ENCODE measurements at places on chromosomes 3 and 15.

- no peak for DNase-seq
Measured at GRCh38 chr3:9165421-9165820, 84.0 kb downstream of the SRGAP3 start.

DNA sequence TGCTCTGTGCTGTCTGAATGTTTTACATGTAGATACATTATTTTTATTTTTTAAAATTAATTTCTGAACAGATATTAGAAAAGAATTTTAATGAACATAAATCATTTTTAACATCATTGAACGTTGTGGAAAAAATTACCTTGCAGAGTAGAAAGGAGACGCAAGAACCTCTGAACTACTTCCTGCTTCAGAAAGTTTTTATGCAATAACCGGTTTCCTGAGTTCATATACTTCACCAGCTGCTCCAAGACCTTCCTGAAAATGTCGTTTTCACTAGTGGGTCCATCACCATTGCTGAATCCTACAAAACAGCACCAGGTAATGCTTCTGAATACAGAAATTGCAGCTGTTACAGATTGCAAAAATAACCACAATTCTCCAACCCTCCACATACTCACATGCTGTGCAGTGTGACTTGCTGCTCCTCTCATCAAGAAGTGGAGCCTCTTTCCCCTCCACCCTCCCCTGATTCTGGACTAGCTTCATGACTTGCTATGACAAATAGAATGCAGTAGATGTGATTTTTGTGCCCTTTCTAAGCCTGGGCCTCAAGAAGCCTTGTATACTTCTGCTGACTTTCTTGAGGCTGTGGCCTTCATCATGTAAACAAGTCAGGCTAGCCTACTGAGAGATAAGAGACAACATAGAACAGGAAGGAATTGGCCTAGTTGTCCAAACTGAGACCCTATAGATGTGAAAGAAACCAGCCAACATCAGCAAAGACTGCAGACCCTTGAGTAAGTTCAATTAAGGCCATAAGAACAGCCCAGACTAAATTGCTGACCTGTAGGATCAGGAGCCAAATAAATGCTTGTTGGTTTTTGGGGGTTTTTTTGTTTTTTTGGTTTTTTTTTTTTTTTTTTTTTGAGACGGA is 80.4 kb downstream of the TRANK1 start:
- no peak for DNase-seq

- DNase-seq = no peak
Measured at GRCh38 chr3:112773864-112774263, 72.8 kb downstream of the CD200R1L start.

- no peak for DNase-seq
Measured at GRCh38 chr15:48940508-48940907, 23.2 kb downstream of the SHC4 start.

DNA sequence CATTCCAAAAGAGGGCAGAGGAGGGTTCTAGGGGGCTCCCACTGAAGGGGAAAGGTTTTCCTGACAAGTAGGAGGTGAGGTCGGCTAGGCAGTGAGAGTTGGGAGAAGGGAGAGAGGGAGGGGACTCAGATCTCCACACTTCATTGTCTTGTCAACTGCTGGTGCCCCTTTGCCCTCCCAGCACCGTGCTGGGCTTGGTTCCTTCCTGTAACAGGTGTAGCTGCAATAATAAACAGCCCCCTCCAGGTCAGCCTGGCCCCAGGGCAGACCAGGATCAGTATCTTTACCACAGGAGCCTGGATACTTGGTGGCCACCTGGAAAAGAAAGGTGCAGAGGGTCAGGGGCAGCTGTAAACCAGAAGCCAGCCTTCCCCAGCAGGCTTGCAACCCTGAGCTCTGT is 2.9 kb upstream of the KCTD6 start:
- no peak for DNase-seq

DNA sequence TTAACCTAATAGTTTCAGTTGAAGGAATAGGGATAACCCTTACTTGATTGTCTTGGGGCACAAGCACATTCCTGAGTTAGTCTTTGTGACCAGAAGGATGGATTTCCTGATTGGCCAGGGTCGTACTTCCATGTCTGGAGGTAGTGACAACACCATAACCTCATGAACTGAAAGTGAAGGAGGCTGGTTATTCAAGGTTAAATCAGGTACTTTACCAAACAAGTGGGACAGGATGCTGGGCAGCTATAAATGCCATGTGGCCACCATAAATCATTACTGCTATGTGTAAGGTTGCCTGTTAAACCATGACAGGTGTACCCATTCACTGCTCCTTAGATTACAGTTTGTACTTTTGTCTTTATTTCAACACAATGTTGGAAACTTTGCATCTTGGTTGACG is 128.3 kb upstream of the SAMMSON start:
- no peak for DNase-seq

DNA sequence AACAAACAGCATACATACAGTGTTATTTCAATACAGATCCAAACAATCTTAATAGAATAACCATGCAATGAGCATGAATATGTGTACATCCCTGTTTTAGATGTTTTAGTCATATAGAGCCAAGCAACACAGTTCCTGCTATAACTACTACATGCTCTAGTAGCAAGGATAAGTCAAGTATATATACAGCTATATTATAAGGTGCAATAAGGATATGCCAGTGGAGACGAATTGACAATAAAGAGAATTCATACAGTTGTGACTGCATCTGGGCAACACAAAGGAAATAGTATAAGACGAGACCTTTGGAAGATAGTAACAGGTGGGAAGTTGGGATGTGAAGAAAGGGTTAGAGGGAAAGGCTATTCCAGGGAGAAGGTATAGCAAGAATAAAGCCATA is 103.4 kb downstream of the TPRG1 start:
- no peak for DNase-seq

DNA sequence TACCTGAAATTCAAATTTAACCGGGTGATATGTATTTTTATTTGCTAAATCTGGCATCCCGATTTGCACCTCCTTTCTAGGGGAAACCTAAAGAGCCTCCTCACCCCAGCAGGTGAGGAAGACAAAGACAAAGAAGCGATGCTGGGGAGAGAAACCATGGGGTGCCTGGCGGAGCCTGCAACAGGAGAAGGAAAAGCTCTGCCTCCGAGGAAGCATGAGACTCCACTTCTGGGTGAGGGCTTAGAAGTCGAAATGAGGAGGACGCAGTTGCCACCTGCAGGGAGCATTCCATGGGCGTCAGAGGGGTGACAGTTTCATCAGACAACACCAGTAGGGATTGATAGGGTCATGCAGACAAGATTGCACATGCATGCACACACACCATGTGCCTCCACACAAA is 30.5 kb upstream of the LYZL4 start:
- DNase-seq = no peak

GRCh38 chr3:194373899-194374298 is 4.4 kb upstream of the LRRC15 start:
- DNase-seq = no peak

- DNase-seq = no peak
Measured at GRCh38 chr15:91871837-91872236, 18.3 kb downstream of the SLCO3A1 start.

- no peak for DNase-seq
Measured at GRCh38 chr3:64901522-64901885, 213.7 kb upstream of the ADAMTS9 start.

Measured in NCI-H2107 (cell line).